ENCODE measurements at places on chromosomes 13 and 19. TPM values are rescaled to one million over a fixed set of nuclear protein-coding genes. Genes with fewer than 3 reads are reported as not detected.

SLC10A2 gene
- total RNA-seq: not detected

ATP13A1 gene
- total RNA-seq: 53.6 TPM

ZNF177 gene
- 3.6 TPM for total RNA-seq

- no peak for DNase-seq
Measured at GRCh38 chr13:28621449-28621848, 37.5 kb upstream of the POMP start.

DNA sequence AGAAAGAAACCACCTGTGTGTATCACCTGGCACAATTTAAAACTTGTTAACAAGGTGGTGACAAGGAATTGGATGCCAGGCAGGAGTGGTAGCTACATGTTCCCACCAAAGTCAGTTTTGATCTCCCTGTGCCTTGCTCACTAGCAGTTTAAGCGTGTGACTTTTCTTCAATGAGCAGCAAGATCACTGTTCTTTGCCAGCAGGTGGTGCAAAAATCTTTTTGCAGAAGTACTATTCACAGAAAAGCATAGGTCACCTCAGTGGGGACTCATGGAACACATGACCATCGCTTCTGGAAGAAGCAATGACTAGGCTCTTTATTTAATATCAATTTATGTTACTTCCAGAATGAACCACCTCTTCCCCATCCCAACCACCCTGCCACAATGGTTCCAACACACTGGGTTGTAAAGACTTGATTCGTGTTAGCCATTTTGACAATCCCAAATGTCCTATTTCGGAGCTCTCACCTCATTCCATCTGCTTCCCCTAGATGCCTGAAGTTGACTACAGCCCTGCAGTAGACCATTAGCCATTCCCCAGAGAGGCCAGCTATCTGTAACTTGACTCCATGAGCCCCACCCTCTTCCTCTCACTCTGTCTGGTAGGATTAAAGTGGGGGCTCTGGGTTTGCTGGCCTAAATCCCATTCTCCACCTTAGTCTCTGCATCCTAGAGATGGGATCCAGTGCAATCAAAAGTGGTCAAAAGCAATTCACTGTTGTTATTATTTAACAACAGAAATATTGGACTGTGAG lies 59.1 kb upstream of the TNFRSF19 start:
- DNase-seq: no peak

GRCh38 chr19:33948651-33949335 lies 152.1 kb downstream of the KCTD15 start:
- no peak for DNase-seq
